ENCODE measurements at places on chromosomes 11 and 22. TPM values are rescaled to one million over a fixed set of nuclear protein-coding genes. Genes with fewer than 3 reads are reported as not detected.

DNA sequence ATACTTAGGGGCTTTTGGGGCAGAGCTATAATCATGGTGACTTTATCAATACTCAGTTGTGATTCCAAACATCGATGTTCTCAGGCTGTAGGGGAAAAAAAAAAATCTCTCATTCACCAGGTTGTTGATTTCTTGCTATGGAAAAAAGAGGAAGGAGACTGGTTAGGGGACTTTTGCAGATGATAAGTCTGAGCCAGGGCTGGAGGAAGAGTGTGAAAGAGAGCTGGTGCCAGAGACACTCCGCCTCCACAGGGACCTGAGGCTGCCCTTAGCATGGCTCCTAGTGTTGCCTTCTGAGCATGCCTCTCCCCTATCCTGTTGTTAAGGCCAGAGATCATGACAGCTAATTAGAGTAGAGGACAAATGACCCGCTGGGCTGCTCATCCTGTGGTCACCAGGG lies 16.9 kb downstream of the UPB1 start:
- DNase-seq, result no peak

DNA sequence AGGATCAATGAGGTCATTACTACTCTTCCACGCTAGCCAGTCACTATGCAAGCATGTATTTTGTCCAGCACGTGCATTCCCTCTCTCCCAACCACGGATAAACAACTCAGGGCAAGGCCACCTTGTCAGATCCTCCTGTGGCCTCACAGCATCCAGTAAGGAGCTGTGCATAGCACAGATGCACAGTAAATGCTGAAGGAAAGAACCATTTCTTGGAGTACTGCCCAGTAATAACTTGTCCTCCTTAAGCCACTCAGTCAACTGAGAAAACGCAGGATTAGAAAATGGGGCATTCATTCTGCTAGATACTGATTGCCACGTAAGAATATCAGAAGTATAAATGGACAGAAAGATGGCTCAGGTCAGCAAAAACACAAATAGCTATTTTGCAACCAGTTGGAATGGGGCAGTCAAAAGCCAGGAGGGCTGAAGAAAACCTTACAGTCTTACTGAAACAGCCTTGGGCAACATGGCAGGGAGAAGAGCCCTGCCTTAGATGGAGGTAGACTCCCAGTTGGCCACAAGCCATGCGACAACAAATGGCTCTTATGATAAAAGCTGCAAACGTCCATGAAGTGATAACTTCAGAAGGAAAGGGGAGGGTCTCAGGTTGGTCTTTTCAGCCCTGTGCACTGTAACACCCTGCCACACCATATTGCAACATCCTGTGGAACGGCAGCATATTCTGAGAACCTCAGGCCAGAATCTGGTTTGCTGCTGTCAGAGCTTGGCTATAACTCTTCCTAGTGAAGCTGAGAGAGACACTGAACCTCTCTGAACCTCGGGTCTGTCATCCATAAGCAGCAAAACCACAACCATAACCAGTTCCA lies 23.0 kb downstream of the PC start:
- no peak for DNase-seq

DNA sequence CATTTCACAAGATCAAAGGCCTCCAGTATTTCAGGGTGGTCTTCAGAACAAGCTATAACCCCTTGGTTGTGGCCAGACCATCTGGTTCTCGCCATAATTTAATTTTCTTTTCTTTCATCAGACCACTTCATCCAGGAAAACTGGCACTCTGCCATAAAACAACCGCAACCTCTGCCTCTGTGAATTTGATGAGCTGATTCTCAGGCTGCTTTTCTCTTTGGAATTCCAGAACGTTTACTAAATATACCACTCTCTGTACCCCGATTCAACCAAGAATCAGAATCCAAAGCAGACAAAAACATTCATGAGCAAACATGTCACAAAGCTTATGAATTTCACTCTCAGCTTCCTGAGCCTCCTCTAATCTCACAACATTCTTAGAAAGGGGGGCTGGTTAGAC lies 331.8 kb upstream of the SYN3 start:
- DNase-seq, result no peak

DNA sequence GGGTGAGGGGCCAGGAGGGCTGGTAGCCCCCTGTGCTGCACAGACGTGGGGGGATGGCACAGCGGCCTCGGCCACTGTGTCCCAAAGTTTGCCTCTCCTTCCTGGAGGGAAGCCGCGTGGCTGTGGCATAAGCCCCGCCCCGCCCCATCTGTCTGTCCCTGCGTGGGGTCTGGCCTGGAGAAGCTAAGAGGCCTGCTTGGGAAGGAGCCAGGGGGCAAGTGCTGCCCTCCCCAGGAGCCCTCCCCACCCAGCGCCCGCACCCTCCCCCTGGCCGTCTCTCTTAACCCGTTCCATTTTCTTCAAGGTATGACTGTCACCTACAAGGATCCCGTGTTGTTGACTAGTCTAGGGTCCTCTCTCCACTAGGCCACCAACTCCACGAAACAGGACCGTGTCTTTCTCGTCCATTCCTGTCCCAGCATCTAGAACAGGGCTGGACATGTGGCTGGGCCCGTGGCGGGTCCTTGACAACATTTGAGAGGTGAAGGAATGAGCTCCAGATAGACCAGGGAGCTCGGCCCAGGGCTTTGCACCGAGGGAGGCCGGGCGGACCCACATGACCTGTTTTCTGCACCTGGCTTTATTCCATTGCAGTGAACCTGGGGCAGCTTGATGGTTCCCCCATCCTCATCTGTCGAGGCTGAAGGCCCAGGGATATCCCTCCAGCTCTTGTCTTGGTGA lies 428.0 kb downstream of the TBC1D22A start:
- no peak for DNase-seq

GRCh38 chr11:102111787-102112508 lies 1.7 kb downstream of the YAP1 start:
- peak; percentile 61 for DNase-seq

GRCh38 chr22:50342651-50343540 lies at the start of gene PPP6R2:
PPP6R2 (plus strand) TSS chr22:50343327; CDS start chr22:50393909, 50,582 bp downstream.
- no peak for DNase-seq

DNA sequence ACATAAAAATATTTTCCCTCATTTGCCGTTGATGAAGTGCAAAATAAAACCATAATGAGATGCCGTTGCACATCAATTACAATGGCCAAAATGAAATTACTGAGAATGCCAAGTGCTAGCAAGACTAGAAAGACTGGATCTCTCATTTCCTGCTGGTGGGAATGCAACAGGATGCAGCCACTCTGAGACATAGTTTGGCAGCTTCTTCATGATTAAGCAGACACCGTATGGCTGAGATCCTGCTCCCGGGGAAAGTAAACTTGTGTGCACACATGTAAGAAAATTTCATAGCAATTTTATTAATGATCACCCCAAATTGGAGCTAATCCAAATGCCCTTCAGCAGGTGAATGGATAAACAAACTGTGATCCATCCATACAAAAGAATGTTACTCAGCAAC lies 1013.2 kb downstream of the TBC1D22A start:
- DNase-seq, result no peak

GRCh38 chr11:2142300-2142759 lies 3.1 kb upstream of the IGF2 start:
- DNase-seq, result no peak

- no peak for DNase-seq
Measured at GRCh38 chr11:7534042-7534378, 20.2 kb downstream of the PPFIBP2 start.

DNA sequence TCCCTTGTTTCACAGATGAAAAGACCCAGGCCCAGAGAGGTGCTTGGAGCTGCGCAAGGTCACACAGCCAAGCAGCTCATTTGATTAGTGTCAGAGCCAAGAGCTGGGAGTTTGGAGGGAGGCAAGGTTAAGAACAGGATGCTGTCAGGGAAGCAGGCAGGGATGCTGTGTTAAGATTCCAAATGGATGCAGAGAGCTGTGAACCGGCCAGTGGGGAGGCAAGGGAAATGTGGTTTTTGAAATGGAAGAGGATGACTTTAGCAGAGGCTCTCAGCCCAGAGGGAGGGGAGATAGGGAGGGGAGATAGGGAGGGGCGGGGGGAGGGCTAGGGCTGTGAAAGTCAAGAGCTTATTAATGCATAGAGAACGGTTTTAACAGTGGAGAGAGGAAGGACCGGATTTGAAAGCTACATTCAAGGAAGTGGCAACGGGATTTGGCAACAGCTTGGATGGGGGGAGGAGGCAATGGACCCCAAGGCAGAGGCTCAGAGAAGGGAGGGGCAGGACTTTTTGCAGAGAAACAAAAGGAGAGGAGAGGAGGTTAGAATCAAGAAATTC lies 13.0 kb downstream of the RTN4RL2 start:
- no peak for DNase-seq

DNA sequence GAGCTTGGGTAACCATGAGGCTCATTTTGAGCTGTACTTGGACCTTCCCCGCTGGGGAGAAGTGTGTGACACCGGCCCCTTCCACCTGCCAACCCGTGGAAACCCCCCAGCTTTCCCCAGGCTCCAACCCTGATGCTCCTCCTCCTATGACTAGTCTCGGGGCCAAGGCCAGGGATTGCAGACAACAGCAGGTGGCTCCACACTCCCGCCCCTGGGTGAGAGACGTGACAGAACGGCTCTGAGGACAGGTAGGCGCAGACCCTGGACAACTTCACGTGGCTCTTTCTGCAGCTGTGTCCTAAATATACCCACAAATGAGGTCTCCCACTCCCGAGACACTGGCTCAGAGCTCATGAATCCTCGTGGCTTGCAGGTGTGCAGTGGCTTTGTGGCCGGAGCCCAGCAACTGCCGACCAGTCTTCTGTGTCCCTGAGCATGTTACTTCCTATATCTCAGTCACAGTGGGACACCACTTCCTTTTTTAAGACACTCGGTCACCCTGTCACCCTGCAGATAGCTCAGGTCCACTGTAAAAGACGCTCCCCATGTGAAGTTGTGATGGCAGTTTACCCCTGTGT lies 55.2 kb downstream of the NECTIN1 start:
- no peak for DNase-seq

DNA sequence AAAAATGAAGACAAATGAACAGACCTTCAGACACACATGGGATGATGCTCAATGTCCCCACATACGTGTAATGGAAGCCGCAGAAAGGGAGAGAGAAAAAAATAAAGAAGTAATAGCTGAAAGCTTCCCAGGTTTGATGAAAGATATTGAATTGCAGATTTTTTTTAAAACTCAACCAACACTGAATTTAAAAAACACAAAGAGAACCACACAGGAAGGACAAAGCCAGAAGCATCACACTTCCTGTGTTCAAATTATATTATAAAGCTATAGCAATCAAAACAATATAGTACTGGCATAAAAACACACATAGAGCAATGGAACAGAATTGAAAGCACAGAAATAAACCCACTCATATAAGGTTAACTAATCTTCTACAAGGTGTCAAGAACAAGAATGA lies 26.5 kb downstream of the TMEM45B start:
- DNase-seq, result no peak

DNA sequence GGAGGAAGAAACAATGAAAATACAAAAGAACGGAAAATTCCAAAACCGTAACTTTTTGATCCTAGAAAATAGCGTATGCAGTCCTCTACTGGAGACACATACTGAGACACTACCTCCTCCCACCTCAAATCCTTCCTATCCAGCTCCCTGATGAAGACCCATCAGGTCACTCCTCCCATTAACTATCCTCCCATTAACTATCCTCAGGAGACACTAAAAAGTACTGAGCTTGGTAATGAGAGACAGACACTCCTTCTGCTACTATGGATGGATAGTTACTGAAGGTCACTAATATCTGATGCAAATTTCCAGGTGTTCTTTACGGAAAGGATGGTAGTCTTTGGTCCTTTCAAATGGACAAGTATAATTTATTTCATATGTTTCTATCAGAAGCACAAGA lies 237.5 kb upstream of the BLID start:
- DNase-seq, result no peak

DNA sequence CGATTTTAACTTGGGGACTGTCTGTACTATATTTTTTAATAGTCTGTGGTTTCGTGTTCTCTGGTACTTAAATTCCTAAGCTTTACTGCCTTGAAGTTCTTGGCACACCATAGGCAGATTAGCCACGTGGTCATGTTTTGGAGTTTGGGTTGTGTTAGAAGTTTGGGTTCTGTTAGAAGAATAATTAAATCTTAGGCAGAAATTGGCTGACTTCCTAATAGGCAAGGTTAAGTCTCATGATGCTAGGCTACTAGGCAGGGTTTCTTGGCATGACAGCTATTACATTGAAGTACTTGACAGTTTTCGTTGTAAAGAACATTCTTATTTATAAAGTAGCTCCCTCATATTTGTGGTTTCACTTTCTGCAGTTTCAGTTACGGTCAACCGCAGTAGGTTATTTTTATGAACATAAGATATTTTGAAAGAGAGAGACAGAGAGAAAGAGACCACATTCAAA lies 30.0 kb upstream of the MMP7 start:
- no peak for DNase-seq

DNA sequence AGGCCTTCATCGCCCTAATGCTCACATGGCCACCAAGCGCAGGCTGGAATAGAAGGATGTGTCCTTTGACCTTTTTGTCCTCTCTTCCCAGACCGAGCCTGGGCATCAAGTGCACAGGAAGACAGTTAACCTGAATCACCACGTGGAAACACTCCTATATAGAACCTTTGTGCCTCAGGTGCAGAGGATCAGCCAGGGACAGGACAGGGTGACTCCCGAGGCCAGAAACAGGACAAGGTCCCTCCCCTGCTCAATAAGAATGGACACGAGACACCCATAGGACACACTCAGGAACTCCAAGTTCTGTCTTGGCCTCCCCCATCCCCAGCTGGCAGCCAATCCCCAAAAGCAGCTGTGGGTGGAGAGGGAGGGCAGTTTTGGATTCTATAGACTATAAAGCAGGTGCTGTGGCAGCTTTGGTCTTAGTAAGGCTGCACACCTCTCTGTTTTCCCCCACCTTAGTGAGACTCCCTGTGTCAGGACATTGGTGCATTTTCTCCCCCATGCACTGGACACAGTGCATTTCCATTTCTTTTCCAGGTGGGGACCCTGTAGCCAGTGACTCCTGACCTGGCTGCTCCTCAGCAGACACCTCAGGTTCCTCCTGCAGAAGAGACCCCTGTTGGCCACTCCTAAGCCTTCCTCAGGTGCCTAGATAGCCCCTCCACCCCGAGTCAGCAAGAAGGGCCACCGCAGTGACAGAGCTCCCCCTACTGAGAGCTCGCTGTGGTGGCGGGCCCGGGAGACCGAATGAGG lies 43.6 kb upstream of the POU2AF1 start:
- DNase-seq, result no peak

Gene KCNQ1
- polyA plus RNA-seq, result 9.8 TPM

Gene RDX
- polyA plus RNA-seq, result 155 TPM

Gene KRTAP5-2
- 0.27 TPM for polyA plus RNA-seq

Gene HEPHL1
- not detected for polyA plus RNA-seq

Gene PHF21B
- polyA plus RNA-seq, result 6.0 TPM

Gene CHEK1
- 27.5 TPM for polyA plus RNA-seq

All from right renal pelvis (tissue), 4 donors.